Uterus (tissue), 4 donors: ENCODE measurements at places on chromosomes 7 and 10.

DNA sequence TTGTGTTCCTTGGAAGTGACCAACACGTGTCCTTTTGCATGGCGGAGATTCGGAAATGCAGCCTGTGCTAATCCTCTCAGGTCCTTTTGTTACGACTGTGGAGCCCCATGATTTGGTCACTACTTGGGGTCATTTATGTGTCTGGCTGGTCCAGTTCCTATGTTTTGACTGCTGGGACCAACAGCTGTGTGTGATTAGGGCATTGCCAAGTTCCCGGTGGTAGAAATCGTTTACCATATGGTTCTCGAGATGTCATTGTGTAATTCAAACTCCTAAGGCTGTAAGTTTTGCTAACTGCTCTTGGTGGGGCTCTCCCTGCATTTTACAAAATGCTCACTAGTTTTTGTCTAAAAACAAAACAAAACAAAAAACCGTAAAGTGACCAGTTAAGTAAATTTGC, 62.0 kb downstream of the CCNY start:
- DNase-seq: no peak

DNA sequence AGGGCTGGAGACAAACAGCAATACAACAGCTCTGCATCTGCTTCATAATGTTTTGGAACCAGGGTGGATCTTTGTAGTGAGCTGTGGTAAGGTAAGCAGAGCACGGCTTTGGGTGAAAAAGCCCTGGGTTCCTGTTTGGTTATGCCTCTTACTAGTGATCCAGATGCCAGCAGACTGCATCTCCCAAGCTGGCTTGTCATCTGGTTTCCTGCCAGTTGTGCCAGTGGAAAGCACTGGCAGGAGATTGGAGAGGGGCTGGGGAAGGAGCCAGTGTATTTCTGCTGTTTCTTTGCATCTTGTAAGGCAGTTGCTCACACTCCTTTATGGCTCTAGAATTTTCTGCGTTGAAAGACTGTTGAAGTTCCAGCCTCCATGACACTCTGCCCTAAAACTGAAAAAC, 137.6 kb downstream of the TSPAN12 start:
- no peak for DNase-seq

- no peak for DNase-seq
Observed at GRCh38 chr7:8143151-8143874, 118.7 kb downstream of the ICA1 start.

- DNase-seq: no peak
Observed at GRCh38 chr7:156956727-156957126, 7.2 kb downstream of the NOM1 start.

DNA sequence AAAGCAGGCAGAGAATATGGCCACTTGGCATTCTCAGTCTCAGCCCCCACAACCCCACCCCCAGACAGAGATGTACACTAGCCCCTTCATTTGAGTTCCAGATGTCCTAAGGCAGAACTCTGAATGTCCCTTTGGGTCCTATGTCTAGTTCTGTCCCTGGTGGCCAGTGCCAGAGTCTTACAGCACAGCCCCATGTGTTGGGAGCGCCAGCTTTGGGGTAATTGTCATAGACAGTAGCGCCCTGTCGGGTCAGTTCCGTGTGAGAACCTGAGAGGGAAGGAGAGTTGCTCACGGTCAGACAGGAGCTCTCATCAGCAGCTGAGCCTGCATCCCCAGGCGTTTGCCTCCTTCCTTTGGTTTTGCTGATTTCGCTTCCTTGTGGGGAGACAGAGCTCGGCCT, 94.9 kb upstream of the INSYN2A start:
- DNase-seq: no peak

DNA sequence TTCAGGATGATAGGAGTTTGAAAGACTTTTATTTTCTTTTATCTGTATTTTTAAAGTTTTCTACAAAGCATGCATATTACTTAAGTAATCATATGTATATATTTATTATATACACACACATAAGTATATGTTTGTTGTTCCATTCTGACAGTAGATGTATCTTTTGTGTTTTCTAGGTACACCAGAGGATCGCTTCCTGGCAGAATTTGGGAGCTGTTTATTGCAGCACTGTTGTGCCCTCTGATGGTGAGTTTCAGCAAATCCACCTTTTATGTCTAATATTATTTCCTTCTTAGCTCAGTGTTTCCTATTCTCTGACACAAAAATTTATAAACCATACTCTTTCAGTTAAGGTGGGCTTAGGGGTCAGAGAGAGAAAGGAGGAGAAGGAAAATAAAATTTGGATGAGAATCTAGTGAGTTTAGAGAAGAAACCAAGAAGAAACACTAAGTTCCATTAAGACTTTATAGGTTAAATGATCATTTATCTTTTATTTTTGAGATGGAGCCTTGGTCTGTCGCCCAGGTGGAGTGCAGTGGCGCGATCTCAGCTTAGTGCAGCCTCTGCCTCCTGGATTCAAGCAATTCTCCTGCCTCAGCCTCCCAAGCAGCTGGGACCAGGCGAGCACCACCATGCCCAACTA, 59.2 kb upstream of the OIT3 start:
- DNase-seq: peak; percentile 39

- DNase-seq: no peak
Observed at GRCh38 chr10:87552248-87552929, 47.7 kb downstream of the MINPP1 start.

DNA sequence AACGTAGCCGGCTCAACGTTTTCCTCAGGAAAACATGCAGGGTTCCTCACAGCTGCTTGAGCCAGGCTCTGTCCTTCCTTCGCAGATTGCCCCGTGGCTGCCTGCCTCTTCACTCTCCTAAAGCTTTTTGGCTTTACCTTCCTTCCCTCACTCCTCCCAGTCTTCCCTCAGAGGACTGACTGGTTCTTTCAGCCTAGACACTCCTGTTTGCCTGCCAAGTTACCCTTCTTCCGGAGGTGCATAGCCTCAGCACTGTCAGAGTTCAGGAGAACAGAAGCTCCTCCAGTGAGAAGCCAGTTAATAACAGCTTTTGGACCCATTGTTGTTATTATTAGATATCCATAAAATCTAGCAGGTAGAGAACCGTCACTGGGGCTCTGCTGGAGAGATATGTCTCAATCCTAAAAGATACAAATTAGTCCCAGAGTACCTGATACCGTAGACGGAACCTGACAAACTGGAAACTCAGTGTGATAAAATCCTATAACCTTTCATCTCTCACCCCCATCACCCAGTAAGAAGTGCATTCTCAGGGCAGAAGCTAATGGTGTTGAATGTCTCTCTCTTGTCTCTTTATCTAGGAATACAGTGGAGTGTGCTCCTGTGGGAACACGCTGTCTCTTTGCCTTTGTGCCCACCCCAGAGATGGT, 79.6 kb downstream of the SND1 start:
- DNase-seq: no peak

- peak; percentile 28 for DNase-seq
Observed at GRCh38 chr10:96642973-96643372, 56.2 kb upstream of the TM9SF3 start.

GRCh38 chr7:80485721-80486120, 26.1 kb downstream of the GNAT3 start:
- no peak for DNase-seq

DNA sequence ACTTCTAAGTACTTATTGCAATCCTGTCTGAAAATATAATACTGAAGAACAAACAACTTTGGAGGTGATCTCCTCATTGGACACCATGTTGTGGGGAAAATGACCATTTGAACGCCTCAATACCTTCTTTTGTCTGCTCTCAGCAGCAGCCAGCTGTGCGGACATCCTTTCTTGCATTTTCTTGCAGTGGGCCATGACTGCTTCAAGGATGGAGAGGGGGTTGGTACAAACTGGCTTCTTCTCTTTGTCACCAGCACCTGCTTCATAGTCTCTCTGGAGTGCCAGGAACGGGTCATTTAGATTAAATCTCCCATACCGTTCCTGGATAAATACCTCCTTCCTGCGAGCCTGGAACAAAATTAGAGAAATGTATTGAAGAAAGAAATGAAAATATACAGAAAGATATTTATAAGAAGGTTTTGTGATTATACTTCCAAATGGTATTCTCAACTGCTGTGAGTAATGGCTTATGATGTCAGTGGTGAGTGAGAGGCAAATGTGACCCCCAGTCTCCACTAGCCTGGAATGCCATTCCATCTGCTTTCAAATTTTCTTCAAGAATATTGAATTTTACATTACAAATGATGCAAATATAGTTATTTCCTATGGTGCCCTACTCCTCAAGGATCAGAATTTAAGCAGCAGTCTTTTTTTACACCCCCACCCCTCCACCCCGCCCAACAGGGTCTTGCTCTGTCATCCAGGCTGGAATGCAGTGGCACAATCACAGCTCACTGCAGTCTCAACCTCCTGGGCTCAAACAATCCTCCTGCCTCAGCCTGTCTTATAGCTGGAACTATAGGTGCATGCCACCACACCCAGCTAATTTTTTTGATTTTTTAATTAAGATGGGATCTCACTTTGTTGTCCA, 62.4 kb downstream of the CTTNBP2 start:
- no peak for DNase-seq

DNA sequence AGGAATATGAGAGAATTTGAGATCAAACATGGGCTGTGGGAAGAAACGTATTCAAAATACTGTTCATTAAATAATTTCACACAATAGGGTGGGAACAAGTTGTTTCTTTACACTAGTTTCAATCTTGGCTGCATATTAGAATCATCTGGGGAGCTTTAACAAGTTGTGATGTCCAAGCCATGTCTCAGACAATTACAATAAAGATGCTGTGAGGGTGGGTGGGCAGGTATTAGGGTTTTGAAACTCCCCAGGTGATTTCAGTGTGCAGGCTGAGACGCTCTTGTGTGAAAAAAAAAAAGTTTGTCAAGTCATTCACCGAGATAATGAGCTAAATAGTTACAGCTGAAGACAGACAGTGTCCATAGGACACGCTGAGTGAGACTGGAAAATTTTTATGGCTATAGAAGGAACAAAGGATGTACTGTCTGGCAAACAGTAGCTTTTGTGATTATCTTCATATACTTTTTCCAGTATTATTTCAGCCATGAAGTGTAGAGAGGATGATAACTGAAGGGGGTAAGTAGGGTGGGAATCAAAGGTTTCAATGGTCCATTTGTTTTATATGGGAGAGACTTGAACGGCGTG, 12.6 kb upstream of the LAMB4 start:
- DNase-seq: no peak

GRCh38 chr7:22404421-22405023, 47.6 kb upstream of the RAPGEF5 start:
- no peak for DNase-seq

DNA sequence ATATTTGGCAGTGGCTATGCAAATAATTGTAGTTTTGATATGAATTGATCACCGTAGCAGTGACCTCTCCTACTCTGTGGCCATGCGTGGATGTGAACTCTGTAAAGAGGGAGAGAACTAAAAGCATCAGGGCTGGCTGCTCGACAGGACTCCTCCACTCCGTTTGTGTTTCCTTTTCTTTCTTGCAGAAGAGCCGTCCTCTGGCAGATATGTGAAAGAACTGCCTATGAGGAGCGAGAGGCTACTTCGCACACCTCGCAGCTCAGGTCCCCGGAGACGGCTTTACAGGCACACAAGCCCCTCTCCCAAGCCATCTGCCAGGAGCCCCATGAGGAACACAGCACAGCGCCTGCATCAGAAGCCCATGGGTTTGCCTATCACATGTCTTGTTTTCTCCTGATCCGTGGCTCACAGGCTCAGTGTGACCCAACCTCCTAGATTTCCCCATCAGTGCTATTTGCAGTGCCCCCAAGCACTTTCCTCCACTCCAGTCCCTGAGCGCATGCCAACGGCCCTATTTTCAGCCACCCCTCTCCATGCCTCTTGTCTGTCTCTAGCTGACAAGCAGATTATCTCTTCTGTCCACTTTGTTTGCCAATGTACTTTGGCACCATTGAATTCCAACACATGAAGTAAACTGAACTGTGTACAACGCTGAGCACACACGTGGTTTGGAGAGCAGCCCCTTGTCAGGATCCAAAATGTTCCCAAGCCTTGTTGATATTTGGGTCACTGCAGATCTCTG, 164.3 kb upstream of the AKR1E2 start:
- peak; percentile 23 for DNase-seq

DNA sequence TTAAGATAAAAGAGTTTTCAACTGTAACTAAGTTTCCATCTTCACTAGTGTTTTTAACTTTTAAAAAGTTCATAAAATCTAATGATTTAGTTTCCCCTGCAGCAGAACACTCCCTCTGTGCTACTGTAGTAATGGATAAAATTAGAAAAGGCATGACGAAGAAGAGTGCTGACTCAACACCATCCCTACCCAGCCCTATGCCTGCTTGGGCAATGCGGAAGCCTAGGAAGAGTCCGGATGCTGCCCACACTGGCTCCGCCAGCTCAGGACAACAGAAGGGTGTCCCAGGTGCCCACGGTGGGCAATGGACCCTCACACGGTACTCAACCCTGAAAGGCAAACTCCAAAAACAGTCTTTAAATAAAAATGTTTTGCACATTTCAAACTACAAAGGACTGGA, 118.2 kb downstream of the LARP4B start:
- no peak for DNase-seq

DNA sequence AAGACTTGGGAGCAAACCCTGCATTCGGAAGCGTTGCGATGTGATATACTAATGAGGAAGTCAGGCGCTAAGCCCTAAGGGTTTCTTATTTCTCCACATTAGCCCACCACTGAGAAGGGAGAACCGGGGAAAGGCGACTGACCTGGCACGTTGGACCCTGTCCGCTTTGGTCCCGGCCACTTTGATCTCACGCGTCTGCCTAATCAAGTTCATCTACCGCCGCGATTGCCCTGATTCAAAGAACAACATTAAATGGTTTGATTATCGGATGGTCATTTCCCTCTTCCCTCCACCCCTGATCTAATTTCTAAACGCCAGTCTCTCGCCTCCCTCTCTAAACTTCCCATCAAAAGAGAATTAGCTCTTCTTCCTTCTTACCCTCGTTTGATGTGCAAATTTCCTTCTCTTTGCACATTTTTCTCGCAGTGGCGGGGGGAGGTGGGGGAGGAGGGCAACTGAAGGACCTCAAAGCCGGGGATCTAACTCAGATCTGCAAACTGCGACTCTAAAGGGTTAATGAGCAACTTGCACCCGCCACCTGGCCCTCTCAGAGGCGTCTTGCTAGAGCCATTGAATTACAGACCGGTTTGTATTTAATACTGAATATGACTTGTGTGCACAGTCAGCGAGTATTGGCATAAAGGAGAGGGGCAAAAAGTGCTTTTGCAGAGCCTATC, 687 bp upstream of the DKK1 start:
- DNase-seq: no peak

DNA sequence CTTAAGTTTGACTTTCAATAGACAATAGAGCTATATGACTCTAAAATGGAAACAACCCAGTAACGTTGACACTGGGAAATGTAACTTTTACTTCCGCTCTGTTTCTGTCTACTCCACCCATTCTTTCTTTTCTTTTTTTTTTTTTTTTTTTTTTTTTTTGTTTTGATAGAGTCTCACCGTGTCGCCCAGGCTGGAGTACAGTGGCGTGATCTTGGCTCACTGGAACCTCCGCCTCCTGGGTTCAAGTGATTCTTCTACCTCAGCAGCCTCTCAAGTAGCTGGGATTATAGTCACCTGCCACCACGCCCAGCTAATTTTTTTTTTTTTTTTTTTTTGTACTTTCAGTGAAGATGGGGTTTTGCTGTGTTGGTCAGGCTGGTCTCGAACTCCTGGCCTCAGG, 13.9 kb downstream of the PRSS2 start:
- DNase-seq: no peak

DNA sequence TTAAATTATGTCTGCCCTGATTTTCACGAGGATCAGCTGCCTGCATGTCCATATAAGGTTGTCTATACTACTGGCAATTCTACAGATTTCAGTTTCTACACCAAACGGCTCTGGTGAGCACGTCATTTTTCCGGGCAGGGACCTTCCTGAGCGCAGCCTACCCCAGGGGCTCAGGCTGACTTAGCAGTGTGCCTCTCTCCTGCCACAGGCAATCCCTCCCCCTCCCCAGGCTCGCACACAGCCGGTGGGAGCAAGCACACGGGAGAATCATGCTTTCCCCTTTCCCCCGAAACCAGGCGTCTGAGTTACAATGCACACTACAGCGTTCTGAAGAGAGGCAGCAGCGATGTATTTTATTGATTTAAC, 1.7 kb downstream of the KLF6 start:
- DNase-seq: peak; percentile 76
